GM12892 (cell line): ENCODE measurements at places on chromosomes 6 and 20.

GRCh38 chr6:27838945-27839625, 73.1 kb downstream of the OR2B2 start:
- no peak for DNase-seq

- DNase-seq: no peak
Measured at GRCh38 chr6:45002390-45003105, 325.6 kb upstream of the RUNX2 start.

DNA sequence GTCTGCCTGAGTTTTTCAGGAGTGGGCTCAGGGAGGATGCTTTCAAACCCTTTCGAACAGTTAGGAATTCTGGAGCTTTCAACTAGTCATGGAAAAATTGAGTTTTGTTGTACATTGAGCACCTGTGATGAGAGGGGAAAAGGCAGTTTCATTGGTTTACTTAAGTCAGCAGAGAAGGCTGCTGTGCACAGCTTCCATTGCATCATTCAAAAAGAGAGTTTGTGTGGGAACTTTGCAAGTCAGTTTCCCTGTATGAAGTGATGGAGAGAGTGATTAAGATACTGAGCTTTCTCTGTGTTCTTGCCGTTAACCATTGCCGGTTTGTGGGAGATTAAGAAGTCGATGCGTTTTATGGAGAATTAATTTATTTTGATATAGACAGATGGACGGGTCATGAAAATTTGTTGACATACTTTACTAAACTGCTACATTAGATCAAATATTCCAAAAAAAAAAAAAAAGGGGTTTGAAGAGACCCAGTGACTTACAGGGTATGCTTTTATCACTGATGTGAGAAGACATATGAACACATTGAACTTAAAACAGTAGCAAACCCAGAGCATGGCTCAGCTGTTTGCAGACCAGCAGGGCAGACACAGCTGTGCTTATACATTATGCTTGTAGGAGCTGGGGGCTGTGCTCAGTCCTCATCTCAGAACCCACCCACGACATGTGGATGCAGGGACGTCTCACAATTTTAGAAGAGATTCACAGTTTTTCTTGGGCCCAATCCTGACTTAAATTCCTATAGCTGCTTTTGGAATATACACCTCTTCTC, 234.1 kb downstream of the SOX4 start:
- DNase-seq: no peak

DNA sequence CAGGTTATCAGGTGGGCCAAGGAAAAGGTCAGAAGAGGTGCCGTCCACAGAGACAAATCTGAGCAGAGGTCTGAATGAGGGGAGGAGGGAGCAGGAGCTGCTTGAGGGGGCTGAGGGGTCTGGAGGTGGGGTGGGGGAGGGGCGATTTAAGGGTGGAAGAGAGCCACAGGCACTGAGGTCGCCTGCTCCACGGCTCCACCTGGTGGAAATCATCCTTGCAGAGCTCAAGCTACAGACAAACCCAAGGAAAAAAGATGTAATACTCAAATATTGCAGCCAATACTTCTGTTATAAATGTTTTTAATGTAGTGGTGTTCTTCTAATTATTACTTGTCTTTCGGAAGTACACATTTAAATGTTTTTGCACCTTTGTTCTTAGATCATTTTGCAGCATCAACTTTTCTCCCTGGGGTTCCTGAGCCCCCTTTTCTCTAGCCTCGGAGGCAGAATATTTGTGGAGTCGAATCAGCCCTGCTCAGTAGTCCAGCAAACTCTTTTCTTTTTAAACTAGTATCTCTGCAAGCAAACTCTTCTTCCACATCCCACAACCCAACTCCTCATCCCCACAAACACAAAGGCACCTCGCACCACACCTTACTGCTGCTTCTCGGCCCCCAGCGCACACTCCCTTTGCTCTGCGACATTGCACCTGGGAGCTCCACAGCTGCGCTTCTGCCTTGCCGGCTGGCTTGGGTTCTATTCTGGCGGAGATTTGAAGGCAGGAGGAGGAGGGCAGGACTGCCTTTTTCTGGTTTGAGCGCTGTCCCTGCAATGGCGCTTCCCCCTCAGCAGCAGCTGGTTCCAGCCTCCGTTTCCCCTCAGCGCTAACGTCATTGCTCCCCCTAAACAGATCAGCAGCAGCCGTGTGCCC, 51.0 kb upstream of the TFAP2A start:
- no peak for DNase-seq

DNA sequence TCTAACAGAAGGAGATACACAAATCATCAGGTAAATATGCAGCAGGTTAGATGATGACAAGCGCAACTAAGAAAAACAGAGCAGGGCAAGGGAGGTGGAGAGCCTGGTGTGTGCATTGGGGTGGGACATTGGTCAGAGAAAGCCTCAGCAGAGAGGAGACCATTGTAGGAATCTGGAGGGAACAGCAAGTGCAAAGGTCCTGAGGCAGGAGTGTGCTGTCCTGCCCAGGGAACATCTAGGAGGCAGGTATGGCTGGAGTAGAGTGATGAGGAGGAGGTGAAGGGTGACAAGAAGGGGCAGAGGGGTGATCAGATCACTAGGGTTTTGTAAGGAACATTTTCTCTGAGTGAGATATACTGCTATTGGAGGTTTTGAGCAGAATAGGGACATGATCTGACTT, 90.1 kb downstream of the NCR2 start:
- no peak for DNase-seq

DNA sequence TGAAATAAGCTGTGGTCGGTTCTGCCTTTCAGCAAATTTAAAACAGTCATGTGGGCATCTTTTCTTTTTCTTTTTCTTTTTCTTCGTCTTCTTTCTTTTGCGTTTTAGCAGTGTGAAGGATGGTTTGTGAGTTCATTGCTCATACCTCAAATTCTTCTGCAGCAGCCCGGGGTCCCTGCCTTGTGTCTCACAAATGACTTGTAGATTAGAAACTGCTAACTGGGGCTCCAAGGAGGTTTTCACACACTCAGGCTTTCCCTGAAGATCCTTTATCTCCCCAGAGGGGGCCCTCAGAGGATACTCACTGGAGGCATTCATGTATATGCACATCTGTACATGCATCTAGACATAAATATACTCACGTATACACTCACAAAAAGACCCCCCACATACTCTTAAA, 1.7 kb downstream of the SMOC2 start:
- DNase-seq: no peak

GRCh38 chr6:40899684-40900155, 139.3 kb downstream of the UNC5CL start:
- no peak for DNase-seq

GRCh38 chr6:33761922-33762629, 15.4 kb upstream of the IP6K3 start:
- no peak for DNase-seq

GRCh38 chr6:44649365-44650025, 262.0 kb downstream of the CDC5L start:
- no peak for DNase-seq

GRCh38 chr6:81894306-81894705, 141.8 kb upstream of the TENT5A start:
- no peak for DNase-seq

GRCh38 chr20:36091561-36092397, 62.8 kb upstream of the EPB41L1 start:
- DNase-seq: no peak

DNA sequence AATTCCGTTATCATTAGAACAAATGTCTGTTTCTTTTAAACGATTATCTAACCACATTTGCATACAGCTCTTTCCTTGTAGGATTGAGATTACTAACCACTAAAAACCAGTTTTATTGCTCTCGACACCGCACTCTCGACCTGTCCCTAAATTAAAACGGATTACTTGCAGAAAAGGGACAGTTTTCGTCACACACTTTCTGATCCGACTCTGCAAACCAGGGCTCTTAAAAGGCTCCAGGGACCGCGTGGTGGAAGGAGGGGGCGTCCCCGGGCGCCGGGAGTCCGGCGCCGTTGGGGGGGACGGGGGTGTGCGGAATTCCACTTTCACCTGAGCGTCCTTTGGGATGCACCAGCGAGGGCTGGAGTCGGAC, 731 bp downstream of the MAK start:
- peak; percentile 8 for DNase-seq

- DNase-seq: no peak
Measured at GRCh38 chr6:30720738-30721197, 616 bp downstream of the TUBB start.

DNA sequence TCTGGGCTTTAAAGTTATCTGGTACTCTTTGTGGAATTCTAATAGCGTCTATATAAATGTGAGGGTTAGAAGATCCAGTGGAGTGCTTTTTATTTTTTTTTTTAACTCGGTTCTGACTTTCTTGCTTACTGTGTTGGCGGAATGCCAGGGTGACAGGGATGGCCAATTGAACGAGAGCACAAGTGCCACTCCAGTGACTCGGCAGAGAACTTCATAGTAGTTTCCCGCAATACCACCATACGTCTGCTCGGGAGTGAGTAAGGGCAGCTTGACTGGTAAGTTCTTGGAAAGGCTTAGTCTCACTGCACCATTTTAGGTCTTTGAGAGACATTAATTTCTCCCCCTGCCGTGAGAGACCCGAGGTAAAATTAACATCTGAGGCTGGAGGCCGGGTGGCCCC, 49.4 kb upstream of the TULP1 start:
- no peak for DNase-seq

DNA sequence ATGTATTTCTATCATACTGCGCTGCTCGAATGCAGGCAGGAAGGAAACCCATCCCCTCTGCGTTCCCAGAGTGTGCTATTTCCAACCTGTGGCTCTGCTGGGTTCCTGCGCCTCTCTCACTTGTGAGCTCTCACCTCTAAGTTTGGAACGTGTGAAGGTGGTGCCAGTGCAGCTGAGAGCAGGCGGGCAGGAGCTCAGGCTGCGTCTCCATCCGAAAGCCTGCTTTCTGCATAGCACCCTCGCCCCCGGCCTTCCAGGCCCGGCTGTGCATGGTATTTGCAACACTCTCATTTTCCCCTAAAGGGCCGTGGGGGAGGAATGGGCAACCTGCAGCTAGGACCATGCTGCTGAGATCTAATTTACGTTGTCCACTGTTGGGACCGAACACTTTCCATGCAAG, 288.0 kb upstream of the TSHZ2 start:
- DNase-seq: no peak

DNA sequence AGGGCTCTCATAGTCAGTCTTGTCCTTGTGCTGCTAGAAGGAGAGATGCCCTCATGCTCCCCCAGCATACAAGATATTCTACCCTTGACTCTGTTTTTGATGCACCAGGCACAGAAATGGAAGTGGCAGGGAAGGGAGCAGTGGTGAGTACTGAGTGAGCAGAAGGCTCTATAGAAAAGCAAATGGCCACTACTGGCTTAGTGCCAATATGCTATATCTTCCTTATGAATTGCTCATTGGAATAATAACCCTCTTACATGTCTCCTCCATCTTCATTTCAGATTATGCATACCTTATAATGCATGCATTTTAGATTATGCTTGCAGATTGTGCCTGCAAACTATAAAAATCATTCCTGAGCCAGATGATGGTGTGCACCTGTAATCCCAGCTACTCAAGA, 82.8 kb downstream of the MAP3K5 start:
- DNase-seq: no peak

- no peak for DNase-seq
Measured at GRCh38 chr6:122998403-122998975, 2.5 kb downstream of the CLVS2 start.

DNA sequence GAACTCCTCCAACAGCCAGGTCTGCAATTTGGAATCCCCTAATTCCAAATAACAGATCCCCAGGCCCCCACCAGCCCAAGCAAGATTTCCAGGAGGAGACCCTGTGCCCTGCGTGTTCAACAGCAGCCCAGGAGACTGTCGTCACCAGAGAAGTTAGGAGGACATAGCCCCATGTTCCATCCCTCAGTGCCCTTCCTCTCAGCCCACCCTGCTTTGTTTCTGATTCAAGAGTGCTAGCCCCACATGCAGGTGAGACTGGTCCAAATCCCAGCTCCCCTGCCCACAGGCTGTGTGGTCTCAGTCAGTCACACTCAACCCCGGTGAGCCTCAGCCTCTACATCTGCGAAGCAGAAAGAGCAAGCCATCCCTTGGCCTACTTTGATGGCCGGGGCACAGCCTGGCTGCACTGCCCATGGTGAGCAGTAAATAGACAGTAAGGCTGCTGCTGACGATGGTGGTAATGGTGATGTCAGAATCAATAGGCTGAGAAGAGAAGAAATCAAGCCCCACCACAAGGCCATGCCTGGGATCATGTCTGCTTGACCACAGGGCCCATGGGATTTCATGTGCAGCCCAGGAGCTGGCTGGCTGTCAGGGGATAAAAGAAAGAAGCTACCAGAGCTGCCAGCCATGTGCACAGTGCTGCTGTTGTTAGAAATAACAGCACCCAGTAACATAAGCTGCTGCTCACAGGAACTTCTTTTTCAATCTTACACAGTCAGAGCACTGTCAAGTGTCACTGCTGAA, 51.5 kb upstream of the NXT1 start:
- no peak for DNase-seq
